ENCODE measurements at places on chromosomes 1 and 21. TPM values are rescaled to one million over a fixed set of nuclear protein-coding genes. Genes with fewer than 3 reads are reported as not detected.

- DNase-seq = no peak
These were observed 33.2 kb downstream of the KCNA10 start for GRCh38 chr1:110485725-110486124.

NCF2 gene
- 2.3 TPM for total RNA-seq

DNA sequence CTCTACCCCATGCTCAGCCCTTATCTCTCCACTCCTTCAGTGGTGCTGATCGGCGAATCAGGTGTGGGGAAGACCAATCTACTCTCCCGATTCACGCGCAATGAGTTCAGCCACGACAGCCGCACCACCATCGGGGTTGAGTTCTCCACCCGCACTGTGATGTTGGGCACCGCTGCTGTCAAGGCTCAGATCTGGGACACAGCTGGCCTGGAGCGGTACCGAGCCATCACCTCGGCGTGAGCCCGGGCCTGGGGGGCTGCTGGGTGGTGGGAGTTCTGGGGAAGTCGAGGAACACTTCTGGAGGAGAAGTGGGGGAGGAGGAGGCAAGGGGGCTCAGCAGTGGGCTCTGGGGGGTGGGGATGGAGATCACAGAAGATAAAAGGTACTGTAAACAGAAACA, 4.9 kb downstream of the RAB25 start:
- DNase-seq = no peak

DNA sequence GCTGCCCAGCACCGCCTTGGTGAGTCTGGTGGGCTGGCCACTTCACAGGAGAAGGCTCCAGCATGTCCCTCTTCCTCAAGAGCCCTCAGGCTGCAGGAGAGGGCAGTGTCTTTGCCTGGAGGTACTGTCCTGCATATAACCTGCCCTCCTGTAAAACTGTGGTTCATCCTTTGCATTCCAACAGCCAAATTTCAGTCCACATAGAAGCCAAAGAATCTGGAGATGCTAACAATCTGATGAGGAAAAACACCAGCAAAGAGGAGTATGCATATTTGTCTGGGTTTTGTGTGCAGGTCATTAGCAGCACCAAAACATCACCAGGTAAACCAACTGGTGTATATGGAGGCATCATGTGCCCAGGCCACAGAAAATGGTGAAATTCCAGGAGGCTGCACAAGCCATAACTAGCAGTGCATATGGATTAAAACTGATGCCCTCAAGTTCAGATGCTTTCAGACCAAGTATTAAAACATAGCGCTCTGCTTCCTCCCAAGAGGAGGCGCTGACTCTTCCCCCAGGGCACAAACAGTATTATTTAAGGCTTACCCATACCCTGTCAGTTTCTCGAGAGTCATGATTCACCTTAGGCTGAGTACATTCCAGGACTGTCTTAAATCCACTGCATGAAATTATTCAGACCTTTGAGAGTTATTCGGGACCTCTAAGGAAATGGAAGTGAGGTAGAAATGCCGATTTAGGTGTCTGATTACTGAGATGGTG, 150.5 kb upstream of the COA6 start:
- no peak for DNase-seq

GRCh38 chr1:30777904-30778153, 20.3 kb upstream of the LAPTM5 start:
- DNase-seq = no peak

ZNF669 gene
- total RNA-seq = 2.3 TPM

NBPF6 gene
- total RNA-seq = not detected

DNA sequence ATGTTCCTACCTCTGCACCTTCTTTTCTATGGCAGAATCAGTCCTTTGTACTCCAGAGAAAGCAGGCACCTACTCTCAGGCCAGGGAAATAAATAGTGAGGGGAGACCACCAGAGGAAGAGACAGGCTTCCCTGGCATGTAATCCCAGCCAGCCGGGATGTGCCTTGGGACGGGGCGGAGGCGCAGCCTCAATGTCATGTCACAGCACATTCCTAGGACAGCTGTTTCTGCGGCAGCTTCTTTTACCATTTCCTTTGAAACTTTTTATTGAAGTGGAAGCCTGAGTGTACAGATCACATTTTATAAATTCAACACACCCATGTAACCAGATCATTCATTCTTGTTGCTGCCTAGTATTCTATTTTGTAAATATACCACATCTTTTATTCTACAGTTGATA, 67.9 kb upstream of the ZNF326 start:
- DNase-seq = no peak
